ENCODE measurements at places on chromosomes 3 and 15.

GRCh38 chr3:47113669-47114365 lies 50.1 kb downstream of the SETD2 start:
- DNase-seq = peak; percentile 61

DNA sequence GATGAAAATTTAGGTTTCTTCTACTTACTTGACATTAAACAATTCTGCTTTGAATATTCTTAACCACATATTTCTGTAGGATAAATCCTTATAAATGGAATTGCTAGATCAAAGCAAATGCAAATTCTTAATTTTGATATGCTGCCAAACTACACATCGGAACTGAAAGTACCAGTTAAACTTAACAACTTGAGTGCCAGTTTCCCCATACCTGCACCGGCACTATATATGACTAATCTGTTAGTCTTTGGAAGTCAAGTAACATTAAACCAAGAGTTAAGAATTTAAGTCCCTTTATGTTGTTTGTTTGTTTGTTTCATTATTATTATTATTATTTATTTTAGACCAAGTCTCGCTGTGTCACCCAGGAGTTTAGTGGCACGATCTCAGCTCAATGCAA lies 103.9 kb upstream of the AKAP13 start:
- DNase-seq = no peak

DNA sequence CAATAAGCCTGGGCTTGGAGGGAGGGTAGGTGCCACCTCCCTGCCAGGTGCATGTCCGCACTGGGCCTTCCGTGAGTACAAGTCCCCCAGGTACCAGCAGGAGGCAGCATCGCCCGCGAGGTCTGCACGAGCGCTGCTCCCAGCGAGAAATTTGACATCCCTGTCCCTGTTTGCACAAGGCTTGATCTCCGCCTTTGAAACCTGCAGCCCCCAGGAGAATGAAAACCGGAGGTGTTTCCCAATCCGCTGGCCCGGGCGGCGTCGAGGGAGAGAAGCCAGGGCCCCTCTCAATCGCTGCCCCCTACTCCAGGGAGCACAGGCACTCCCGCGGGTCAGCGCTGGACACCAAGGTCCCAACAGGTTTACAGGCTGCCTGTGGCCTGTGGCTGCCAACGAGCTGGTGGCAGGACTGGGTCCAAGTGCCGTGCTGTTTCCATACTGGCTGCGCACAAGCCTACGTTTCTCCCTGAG lies 961 bp downstream of the HAPLN3 start:
- peak; percentile 23 for DNase-seq

DNA sequence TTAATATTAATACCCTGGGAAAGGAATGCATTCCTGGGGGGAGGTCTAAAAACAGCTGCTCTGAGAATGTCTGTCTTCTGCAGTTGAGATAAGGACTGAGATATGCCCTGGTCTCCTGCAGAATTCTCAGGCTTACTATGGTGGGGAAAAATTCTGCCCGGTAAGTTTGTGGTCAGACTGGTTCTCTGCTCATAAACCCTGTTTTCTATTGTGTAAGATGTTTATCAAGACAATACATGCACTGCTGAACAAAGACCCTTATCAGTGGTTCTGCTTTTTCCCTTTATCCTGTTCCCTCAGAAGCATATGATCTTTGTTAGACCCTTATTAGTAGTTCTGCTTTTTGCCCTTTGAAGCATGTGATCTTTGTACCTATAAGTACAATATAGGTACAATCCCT lies 494.6 kb downstream of the CNTN6 start:
- no peak for DNase-seq

- no peak for DNase-seq
These were observed 7.0 kb upstream of the MANF start for GRCh38 chr3:51378065-51378464.

GRCh38 chr15:72203507-72203837 lies 5.9 kb upstream of the GRAMD2A start:
- no peak for DNase-seq

GRCh38 chr15:91318516-91318915 lies 218.5 kb downstream of the SV2B start:
- no peak for DNase-seq

DNA sequence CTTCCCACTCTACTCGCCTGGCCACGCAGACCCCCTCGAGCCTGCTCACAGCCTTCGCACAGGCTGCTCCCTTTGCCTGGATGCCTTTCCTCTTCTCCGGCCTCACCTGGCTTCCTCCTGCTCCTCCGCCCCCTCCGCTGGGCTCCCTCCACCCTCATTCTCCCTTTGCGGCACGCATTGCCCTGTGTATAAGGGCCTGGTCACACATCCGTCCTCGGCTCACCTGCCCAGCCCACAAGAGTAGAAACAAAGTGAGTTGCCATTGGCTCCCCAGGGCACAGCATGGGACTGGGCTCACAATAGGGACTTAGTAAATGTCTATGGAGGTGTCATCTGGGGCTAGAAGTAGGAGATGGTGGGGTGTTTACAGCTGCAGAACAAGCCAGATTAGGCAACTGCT lies 4.2 kb downstream of the PLXND1 start:
- no peak for DNase-seq

GRCh38 chr3:183100376-183100775 lies 1.1 kb upstream of the MCCC1 start:
- DNase-seq = no peak

DNA sequence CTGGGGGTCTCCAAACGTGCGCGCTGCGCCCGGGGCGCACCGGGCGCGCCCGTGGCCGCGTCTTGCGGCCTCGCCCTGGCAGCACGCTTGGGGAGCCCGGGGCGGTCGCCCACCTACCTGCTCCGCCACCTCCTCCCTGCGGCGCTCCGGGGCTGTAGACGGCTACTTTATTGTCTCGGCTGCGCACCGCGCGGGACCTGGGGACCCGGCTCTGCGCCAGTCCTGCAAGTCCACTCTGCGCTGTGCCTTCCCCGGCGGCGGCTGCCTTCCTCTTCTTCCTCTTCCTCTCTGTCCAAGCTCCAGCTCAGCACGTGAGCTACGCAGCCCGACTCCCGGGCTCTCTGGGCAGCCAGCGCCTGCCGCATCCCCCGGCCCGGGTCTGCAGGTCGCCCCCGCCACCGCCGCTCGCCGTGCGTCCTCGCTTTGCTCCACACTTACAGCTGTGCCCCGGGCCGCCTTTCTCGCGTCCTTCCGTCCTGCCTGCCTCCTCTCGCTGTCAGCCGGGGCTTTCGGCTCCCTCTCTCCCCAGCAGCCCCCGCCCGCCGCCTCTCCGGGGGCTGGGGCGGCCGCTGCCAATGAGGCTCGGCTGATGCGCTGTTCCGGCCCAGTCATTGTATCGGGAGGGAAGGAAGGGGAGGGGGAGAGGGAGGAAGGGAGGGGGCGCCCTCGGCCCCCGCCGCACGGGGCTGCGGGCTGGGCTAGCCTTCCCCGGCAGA lies 156.4 kb upstream of the FRMD4B start:
- no peak for DNase-seq

DNA sequence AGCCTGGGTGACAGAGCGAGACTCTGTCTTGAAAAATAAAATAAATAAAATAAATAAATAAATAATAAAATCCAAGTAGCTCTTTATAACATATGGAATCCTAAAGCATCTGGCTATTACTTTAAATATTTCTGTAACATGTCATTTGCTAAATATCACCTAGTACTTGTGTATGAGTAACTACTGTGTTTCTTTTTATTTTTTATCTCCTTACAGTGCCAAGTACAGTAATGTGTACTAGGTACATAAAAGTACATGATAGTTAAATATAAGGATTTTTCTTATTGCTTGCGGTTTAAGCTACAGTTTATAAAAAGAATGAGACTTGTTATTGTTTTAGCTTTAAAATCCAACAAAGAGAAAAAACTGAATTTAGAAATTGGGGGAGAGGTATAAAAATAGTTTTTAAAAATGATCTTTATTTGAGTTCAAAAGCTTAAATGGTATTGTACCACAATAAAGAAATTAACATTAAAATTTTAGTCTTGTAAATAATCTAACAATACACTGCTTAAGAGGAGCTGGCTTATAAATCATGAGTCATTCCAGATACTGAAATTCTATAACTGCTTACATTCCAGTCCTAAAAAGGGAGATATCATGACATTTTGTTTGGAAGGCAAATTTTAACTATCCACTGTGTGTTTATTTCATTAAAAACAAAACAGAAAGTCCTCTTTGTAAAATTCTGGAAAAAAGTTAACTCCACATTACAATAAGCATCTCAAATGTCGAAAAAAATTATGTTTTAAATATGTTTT lies 73.1 kb downstream of the FGF7 start:
- no peak for DNase-seq

DNA sequence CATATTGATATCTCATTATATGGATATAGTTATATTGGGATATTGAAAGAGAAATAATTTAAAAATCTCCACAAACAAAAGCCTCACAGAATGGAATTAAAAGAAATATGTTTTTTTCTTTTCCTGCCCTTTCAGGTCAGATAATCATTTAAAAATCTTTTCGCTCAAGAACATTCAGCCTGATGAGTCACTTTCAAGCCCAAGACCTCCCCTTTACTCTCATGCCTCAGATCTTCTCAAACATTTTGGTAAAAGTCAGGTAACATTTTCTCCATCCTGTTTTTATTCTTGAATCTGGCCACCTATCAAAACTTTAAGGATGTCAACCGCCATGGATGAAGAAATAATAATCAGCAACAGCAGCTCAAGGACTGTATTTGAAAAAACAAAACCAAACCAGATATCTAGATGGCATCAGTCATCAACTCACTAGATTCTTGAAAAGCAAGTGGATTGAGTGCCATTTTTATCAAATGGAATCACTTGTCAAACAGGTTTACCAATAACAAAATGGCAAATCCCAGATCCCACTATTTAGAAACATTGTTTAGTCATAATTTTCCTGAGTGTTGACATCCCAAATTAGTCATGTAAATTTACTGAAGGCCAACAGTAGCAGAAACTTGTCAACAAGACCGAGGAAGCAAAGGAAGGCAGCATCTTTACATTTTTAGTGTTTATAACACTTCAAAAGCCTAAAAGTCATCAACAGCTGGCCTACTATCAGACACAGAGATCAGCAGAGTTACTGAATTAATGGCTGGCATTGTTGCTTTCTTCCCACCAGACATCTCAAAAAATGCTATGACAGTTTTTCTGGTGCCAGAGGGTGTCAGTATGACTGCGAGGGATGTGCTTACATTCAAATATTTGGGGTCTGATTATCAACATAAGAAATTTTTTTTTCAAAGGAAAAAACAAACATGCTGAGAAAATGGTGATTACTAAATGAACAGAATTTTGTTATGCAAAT lies 444.7 kb downstream of the MAGI1 start:
- no peak for DNase-seq

DNA sequence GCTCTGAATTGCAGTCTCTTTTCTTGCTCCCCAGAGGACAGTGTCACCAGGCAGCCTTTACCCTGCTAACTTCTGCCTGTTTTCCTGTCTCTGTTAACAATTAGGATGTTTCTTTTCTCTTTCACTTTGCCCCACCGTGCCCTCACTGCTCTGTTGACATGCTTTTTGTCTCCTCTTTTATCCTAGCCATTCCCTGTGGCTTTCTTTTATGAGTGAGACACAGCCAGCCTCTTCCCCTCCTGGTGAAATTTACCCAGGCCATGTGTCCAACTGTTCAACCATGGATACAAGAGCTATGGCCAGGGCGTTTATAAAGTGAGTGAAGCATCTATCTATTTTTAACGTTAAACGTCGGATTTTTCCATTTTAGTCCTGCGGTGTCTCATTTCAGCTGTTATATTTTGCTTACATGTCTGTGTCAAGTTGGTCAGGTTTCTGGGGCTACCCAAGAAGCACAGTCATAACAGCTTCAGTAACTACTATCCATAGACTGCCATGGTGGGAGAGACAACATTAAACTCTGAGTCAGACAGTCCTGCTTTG lies 443.2 kb upstream of the AZI2 start:
- no peak for DNase-seq

DNA sequence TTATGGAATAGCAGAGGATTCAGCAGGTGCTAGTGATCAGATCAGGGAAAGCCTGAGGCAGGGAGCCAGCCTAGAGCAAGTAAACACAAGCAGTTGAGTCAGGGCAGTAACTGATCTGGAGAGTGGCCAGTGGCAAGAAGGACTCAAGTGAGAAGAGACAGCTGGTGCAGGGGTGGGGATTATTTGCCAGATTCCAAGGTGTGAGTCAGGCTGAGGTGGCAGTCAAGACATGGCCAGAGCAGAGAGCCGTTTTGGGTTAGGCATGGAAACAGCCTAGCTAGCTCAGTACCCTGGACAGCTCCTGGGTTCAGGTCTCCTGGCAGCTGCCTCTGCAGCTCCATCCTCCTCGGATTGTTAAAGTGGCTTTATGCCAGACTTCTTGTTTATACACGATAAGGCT lies 281.9 kb upstream of the ONECUT1 start:
- DNase-seq = peak; percentile 33

DNA sequence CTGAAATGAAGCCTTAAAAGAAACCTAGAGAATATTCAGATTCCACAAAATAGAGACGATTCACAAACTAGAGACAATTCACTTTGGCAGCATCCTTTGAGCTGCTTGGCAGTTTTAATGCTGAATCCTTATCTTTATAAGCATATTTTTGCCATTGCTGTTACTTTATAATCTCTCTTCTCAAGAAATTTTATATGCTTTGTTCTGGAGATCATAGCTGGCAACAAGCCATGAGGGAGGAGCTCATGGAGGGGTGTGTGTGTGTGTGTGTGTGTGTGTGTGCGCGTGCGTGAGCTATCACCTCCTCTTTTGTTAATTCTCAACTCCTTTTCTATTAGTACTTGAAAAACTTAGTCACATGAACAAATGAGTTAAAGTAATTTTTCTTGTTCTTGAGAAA lies 495.0 kb upstream of the RGMA start:
- DNase-seq = no peak

GRCh38 chr3:38139191-38139590 lies 730 bp downstream of the MYD88 start:
- no peak for DNase-seq

DNA sequence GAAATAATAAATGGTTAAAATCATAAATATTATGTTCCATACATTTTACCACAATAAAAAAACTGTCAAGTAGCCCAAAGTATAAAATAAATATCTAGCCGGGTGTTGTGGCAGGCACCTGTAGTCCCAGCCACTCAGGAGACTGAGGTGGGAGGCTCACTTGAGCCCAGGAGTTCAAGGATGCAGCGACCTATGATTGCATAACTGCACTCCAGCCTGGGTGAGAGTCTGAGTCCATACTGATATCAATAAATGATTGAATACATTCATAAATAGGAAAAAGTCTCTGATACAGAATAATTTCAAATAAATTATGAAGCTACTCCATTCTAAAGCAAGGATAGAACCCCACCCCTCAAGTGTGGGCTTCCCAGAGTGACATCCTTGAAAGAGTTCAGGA lies 68.5 kb upstream of the GATA2 start:
- no peak for DNase-seq

Data from OCI-LY7 (cell line).